ENCODE measurements at places on chromosomes 4 and X. TPM values are rescaled to one million over a fixed set of nuclear protein-coding genes. Genes with fewer than 3 reads are reported as not detected.

GRCh38 chr4:163558539-163559044, 64.1 kb downstream of the TMA16 start:
- DNase-seq: no peak

GRCh38 chr4:1408418-1408817, 2.2 kb upstream of the NKX1-1 start:
- DNase-seq: no peak

GRCh38 chr4:30753316-30753715, 33.1 kb downstream of the PCDH7 start:
- peak; percentile 58 for DNase-seq

Gene NDP
- 5.3 TPM for total RNA-seq

GRCh38 chr4:82553020-82553419, 8.8 kb downstream of the TMEM150C start:
- no peak for DNase-seq

Gene RPL36A
- total RNA-seq: 305 TPM

DNA sequence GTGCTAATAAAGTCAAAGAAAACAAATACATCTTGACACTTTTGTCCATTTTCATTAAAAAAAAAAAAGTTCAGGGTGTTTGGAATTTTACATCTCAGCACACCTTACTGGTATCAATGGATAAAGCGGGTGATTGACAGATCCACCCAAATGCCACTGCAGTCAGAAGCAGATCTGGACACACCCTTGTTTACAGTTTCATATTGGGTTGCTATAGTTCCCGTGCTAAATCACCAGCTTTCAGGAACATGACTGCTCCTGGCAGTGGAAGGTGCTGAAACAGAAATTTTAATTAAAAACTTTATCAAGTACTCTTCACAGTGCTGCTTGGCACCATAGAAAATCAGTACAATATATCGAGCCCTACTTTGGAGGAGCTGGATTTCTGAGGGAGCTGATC, 116.3 kb downstream of the STOX2 start:
- no peak for DNase-seq
